RKO (cell line): ENCODE measurements at places on chromosomes 1 and 21.

- no peak for DNase-seq
These were observed 1.7 kb downstream of the FAM78B start for GRCh38 chr1:166164995-166165660.

- DNase-seq: no peak
These were observed 91.3 kb downstream of the DENND1B start for GRCh38 chr1:197683895-197684553.

DNA sequence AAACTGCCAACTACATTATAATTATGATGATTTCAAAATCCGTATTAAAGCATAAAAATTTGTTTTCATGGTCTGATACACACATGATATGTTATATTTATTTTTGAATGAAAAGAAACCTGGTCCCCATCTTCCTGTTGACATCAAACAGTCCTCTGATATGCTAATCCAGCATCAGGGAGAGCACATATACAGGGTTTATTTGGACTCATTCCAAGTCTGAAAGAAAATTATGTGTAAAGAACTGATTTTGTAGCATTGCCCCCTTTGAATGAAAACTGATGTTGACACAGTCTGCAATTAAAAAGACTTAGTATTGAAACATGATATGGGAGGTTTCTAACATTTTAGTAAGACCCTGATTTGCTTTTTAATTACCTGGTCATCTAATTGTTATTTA lies 119.4 kb downstream of the NEK7 start:
- no peak for DNase-seq

DNA sequence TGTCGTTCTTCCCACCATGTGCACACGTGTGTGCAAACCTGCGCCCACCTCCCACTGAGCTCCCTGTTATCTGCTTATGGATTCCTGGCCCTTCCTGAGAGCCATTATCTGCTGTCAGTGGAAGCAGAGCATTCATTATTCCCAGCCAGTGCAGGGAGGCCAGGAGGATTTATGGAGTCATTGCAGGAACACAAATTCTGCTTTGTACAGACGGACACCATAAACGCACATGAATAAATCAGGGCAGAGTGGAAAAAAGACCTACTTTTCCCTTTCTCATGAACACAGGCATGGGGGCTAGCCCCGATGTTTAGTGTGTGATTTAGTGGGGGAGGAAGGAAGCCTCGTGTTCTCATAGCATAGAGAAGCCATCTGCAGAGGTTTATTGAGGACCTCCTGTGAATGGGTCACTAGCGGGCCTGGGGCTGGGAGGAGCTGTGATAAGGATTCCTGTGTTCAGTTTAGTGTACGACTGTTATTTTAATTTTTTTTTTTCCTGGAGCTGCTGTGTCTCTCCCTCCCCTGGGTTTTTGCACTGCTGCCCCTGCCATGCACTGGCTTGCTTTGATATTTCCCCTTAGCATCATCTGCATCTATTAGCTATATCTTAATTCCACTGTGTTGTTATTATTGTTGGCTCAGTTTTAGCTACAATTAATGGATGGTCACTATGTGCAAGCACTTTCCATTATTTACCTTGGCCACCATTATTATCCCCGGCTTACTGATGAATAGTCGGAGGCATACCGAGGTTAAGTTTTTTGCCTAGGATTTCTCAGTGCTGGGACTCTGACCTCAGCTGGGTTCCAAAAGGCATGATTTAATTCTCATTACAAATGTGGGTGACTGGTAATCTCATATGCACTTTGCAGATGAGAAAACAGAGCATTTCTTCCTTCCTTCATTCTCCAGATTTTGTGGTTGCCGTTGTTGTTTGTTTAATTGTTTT lies 33.0 kb downstream of the HUNK start:
- DNase-seq: no peak

- DNase-seq: no peak
These were observed 6.8 kb downstream of the TFF2 start for GRCh38 chr21:42343963-42344510.

- DNase-seq: no peak
These were observed 226.5 kb downstream of the FOXD2 start for GRCh38 chr1:47664356-47664755.

GRCh38 chr1:58929671-58930325 lies 146.0 kb upstream of the JUN start:
- DNase-seq: no peak

GRCh38 chr21:20968391-20968790 lies 29.8 kb upstream of the NCAM2 start:
- DNase-seq: no peak

- no peak for DNase-seq
These were observed 360.8 kb downstream of the MATN1 start for GRCh38 chr1:30362603-30362990.

DNA sequence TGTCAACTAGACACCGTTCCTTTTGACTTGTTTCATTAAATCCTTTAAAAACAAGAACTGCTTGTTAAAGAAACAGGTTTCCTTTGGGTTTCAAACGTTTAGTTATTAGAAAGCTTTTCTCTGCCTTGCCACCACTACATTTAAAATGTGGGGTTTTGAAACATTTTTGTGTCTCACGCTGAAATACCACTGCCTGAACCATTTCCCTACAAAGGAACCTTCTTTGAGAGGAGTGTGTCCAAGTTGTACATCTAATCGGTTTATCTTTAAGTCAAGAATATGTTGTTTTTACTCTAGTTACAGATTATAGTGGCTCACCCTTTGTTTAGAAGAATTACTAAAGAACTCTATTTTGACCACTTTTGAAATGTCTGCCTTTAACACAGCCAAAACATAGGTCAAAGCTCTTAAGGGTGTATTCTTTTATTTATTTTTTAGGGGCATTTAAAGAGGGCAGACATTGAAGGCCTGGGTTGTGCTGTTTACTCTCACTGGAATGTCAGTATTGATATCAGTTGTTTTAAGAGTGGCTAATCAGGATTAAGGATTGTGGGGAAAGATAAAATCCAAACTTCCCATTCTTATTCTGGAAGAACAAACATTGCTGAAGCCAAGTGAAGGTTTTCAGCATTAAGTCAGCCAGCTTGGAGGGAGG lies 143.4 kb downstream of the GALNT2 start:
- no peak for DNase-seq

GRCh38 chr1:77057994-77058585 lies 161.1 kb downstream of the PIGK start:
- DNase-seq: no peak

- no peak for DNase-seq
These were observed 11.7 kb upstream of the ALPL start for GRCh38 chr1:21497466-21498061.

DNA sequence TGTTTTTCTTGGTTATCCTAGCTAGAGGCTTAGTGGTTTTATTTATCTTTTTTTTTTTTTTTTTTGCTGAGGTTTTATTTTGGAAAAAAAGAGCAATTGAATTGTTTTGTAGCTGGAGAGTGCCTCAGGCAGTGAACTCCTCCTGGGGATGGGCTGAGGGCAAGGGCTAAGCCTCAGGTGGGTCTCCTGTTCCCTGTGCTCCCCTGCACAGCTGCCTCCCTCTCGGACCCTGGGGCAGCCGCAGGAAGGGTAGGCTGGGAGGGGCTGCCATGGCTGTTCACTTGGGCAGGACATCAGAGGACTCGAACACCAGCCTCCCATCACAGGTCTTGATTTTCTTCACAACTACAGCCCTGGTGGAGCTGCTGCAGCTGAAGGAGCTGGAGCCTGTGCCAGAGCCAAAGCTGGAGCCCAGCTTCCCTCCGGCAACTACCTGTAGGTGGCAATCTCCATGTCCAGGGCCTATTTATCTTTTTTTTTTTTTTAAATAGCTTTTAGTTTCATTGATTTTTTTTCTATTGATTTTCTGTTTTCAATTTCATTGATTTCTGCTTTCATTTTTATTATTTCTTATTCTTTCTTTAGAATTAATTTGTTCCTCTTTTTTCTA lies 28.9 kb downstream of the LEPR start:
- DNase-seq: no peak

- no peak for DNase-seq
These were observed 238.4 kb downstream of the C1orf94 start for GRCh38 chr1:34415140-34415539.

DNA sequence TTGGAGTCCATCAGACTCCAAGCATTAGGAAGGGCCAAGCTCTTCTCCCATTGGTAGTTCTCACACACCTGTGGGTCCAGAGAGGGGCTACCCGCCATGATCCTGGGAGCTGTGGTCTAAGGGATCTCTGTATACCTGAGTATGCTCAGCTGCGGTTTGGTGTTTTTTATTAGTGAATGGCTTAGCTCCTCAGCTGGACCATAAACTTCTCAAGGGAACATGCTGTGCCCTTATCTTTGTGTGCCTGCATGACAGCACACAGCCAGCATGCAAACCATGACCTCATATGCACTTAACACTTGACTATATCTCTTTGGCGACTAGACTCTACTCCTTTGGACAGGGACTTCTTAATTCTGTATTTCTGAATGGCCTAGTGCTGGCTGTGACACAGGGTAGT lies 94.5 kb downstream of the CD58 start:
- DNase-seq: no peak

DNA sequence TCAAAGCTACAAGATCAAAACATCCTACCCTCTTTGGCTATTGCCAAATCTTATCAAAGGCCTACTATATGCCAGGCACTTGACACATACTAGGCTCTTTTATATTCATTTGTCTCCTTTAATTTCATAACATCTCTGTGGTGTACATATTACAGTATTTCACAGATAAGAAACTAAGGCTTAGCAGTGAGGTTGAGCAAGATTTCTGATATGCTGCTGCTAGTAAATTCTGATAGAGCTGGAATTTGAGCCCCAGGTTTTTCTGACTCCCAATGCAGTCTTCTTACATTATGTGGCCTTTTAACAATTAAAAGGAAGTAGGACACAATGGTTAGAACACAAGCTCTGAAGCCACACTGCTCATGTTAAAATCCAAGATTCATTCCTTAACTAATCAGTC lies 16.8 kb downstream of the CCDC185 start:
- no peak for DNase-seq

DNA sequence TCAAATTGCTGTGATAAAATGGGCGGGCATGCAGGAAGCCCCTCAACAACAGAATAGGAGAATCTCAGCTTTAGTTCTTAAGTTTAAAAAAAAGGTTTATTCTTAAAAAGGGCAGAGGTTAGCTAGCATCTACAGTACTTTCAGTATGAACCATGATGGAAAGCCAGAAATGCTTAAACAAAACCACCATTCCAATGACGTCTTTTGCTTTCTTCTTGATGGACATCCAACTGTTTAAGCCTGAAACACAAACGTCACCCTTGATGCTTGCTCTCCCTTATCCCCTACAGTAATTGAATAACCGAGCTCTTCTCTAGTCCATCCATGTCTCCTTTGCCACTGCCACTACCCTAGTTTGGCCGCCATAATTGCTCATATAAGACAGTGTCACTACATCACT lies 25.7 kb downstream of the TAF5L start:
- DNase-seq: no peak

- DNase-seq: no peak
These were observed 14.7 kb upstream of the NBPF11 start for GRCh38 chr1:148166558-148167492.

DNA sequence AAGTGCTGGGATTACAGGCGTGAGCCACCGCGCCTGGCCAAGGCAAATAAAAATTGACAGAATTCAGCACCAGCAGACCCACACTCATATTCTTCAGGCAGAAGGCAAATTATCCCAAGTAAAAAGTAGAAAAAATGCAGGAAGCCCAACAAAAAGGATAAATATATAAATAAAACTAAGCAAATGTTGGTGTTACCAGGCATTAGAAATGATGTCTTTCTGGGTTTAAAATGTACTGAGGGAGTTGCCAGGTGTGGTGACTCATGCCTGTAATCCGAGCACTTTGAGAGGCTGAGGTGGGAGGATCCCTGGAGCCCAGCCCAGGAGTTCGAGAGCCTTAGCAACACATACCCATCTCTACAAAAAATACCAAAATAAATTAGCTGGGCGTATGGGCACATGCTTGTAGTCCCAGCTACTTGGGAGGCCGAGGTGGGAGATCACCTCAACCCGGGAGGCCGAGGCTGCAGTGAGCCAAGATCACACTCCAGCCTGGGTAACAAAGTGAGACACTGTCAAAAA lies 6.3 kb downstream of the INTS11 start:
- DNase-seq: peak; percentile 82

GRCh38 chr1:41662061-41662764 lies 177.7 kb upstream of the EDN2 start:
- peak; percentile 79 for DNase-seq

DNA sequence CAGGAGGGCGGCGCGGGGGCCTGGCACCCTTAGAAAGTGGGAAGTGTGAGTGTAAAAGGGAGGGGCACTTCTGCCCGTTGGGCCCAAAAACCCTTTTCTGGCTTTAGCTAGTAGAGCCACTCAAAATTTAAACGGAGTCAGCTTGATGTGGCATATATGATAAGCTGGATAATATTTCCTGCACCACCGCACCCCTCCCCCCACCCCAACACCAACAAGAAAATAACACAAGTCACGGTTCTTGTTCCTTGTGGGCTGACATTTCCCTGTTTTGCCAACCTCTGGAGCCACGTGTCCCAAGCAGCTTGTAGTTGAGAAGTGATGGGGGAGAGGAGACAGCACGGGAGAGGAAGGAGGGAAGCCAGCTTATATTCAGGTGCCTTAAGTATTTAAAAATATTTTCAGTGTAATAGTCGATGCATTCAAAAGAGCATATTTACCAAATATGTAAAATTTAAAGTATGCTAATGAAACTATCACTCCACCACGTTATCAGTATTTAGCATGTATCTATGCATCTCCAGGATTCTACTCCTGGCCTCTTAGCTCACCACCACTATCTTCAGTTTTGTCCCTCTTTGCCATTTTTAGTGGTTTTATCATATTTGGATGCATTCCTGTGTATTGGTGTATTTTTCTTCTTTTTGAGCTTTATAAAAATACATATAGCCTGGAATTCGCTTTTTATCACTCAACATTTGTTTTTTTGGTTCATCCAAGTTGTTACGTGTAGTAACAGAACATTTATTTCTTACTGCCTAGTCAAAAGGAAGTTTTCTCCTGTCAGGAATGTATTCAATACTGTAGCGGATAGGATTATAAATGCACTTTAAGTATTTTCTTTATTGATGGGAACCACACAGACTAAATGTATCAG lies 773 bp upstream of the DDX59 start:
- DNase-seq: peak; percentile 91

- no peak for DNase-seq
These were observed 315.7 kb downstream of the TPR start for GRCh38 chr1:186059311-186059710.

- DNase-seq: peak; percentile 49
These were observed 34.4 kb downstream of the KIAA0040 start for GRCh38 chr1:175158170-175158591.

- DNase-seq: peak; percentile 26
These were observed at the start of gene IL22RA1 for GRCh38 chr1:24142546-24143534. Gene IL22RA1, minus strand, starts transcription at chr1:24143140. Its CDS starts 58 bp downstream, at chr1:24143082.

GRCh38 chr1:85479491-85479890 lies 14.5 kb upstream of the DDAH1 start:
- no peak for DNase-seq

DNA sequence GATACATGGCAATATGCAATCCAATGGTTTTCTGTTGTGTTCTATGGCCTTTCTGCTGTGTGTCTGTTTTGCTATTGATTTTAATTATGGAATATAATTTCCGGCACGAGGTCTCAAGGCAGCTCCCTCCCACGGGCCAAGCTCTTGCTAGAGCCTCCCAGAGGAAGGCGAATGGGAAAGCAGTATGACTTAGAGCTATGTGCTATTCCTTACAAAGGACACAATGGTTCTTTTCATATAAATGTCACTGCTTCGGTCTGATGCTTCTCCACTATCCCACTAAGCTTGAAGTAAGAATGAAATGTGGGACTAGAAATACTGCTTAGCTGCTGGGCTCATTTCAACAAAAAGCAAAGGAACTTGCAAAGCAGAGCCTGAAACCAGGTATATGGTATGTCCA lies 322.2 kb upstream of the BEND5 start:
- no peak for DNase-seq
